ENCODE measurements at places on chromosomes 11 and 22.
A peak's percentile ranks its signal among the peaks of the same experiment; 100 is the strongest.

- DNase-seq: no peak
Measured at GRCh38 chr11:44112091-44112821, 16.8 kb downstream of the EXT2 start.

DNA sequence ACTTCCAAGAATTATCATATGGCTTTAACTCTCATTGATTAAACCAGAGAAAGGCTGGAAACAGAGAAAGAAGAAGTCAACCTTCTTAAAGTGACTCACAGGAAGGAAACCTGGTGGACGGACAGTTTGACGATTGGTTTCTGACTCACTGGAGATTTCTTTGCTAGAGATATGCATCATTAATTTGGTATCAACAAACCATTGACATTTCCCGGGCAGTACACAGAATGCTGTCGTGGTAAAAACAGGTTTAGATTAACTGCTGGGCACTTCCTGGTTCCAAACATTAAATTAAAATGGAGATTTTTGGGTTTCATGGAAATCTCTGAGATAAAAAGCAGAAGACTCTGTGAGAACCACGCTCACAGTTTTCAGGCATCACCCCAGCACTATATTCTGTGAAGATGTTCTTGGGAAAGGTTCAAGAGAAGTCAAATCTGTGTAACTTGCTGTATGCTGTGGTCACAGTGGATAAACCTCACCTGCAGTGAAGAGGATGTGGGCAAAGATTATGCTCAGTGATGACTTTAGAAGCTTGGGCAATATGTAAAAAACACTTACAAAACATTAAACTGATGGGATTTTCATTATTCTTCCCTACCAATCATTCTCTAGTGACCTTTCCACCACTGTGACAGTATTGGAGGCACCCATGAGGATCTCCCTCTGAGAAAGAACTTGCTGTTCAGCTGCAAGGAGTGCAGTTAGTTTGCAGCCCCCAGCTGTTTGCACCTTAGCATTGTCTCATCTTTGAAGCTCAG lies 61.1 kb upstream of the CD44 start:
- no peak for DNase-seq

- DNase-seq: no peak
Measured at GRCh38 chr11:116035977-116036376, 531.8 kb upstream of the CADM1 start.

- no peak for DNase-seq
Measured at GRCh38 chr11:47415091-47415854, 6.9 kb downstream of the SLC39A13 start.

DNA sequence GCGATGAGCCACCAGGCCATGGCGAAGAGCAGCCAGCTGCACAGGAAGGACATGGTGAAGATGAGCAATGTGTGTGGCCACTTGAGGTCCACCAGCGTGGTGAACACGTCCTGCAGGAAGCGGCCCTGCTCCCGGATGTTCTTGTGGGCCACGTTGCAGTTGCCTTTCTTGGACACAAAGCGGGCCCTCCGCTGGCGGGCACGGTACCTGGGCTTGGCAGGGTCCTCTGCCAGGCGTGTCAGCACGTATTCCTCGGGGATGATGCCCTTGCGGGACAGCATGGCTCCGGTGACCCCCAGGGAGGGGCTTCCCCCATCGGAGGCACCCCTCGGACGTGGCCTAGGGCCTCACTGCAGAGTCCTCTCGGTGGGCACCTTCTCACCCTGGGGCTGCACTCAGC lies 648 bp downstream of the KCNJ11 start:
- no peak for DNase-seq

DNA sequence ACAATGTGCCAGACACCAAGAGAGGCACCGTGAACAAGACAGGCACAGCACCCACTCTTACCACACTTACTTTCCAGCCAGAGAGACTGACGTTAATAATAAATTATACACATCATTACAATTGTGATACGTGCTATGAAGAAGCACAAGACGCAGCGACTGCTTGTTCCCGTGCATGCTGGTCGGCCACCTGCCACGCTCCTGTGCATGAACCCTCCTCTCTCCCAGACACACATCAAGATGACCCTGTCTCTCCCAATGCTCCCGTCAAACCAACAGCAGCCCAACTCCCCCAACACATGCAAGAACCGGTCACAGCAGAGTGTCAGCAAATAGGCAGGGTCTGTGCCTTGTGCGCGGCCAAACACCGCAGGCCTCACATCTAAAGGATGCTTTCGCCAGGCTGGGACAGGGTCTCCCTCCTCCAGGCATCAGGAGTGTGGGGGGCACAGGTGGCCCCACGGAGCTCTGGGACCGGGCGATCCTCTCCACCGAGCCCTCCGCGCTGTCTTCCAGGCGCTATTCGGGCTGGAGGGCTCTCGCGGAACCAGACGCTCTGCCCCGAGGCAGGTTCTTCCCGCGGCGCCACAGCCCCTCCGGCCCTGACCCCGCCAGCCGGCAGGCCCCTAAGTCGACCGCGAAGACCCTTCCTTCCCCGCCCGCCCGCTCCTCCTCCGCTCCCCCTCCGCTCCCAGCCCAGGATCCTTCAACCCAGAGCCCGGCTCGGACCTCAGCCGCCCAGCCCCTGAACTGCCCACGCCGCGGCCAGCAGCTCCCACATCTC lies 533 bp downstream of the SERGEF start:
- peak; percentile 13 for DNase-seq

DNA sequence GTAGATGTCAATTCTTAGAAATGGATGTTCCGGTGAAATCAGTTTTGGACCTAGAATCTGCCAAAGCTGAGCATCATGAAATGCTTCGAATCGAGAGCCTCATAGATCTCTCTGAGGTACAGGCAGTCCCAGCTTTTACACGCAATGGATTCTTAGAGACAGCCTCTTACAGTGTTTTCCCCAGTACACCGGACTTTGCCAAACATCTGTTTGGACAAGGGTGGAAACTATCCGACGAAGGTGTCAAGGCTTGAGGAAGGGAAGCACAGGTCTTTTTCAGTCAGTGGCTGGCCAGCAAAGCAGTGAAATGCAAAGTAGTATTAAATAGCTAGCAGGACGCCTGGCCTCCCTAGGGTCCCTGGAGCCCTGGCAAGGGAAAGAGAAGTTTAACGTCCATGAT lies 4.9 kb downstream of the GRK3 start:
- no peak for DNase-seq

DNA sequence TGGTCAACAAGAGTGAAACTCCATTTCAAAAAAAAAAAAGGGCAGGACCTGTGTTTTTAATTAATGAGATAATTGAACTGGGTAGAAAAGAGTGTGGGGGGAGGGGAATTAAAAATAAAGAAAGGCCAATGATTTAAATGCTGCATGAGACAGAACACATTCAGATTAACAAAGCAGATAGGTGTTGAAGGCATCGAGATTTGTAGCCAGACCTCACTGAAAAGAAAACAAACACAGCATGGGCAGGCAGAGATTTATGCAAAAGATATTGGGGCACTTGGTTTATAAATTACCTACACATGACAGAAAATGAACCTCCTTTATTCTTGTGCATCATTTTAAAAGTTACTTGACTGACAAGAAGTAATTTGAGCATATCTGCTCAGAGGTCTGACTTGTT lies 354.0 kb upstream of the API5 start:
- DNase-seq: no peak

- DNase-seq: no peak
Measured at GRCh38 chr11:111167666-111168065, 77.9 kb upstream of the POU2AF2 start.

DNA sequence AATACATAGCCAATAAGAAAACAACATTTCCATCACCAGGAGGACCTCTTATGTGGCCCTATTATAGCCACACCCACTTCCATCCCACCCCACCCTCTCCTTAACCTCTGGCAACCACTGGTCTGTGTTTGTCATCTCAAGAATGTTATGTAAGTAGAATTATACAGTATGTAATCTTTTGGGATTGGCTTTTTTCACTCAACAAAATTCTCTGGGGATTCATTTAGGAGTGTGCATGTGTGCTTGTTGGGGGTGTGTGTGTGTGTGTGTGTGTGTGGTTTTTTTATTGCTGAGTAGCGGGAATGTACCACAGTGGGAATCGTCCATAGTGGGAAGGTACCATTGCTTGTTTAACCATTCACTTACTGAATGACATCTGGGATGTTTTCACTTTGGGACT lies 5.2 kb downstream of the KCNJ5 start:
- DNase-seq: no peak

DNA sequence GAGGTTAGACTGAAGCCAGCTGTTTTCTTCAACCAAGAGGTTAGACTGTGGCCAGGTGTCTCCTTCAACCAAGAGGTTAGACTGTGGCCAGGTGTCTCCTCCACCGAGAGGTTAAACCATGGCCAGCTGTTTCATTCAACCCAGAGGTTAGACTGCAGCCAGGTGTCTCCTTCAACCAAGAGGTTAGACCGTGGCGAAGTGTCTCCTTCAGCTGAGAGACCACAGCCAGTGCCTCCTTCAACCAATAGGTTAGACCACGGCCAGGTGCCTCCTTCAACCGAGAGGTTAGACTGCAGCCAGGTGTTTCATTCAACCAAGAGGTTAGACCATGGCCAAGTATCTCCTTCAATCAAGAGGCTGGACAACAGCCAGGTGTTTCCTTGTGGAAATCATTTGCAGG lies 498.1 kb downstream of the TBC1D22A start:
- DNase-seq: no peak

DNA sequence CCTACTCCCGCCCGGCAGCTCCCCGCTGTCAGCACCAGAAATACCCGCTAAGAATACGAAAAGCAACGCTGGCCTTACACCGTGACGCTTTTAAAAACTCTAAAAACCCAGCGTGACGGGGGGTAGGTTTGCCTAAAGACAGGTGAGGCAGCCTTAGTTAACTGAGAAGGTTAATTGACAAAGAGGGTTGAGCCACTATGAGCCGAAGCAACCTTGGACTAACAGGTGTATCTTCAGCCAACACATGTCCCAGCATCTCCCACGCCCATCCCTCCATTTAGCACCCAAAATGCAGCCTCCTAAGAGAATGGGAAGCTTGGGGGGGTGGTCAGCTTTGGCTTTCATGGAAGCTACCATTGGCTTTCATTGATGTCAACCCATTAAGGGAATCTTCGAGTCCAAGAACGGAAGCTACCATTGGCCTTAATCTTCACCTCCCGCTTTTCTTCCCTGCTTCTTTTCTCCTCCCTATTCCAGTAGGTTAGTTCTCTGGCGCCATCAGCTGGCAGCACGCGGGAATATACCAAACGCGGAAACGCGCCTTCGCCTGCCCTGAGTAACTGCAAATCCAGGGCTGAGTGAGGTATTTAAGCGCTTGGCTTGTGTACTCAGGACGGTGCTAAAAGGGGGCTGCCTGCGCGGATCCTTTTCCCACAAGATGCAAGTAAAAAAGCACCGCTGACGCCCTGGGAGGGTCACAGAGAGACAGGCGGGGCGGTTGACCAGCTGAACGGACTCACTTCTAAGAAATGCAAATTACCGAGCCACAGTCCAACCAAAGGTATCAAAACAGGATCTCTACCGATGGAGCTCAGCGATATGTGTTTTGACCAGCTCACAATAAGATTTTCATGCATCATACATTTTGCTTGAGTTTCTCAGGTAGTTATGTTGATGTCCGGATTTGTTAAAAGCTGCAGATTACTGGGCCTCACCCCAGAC lies 38.5 kb upstream of the GLYATL1 start:
- DNase-seq: peak; percentile 72

GRCh38 chr22:50417411-50418210 lies 57.2 kb downstream of the SBF1 start:
- no peak for DNase-seq

All from right renal pelvis (tissue), 4 donors.